ENCODE measurements at places on chromosomes 16 and 17. TPM values are rescaled to one million over a fixed set of nuclear protein-coding genes. Genes with fewer than 3 reads are reported as not detected.

Gene CCL1
- polyA plus RNA-seq = not detected

Gene KRT9
- not detected for polyA plus RNA-seq

Gene MYCBPAP
- polyA plus RNA-seq = 0.17 TPM

Gene ACSM2B
- polyA plus RNA-seq = not detected

Gene MYH3
- 0.66 TPM for polyA plus RNA-seq

Gene ABCA6
- 0.41 TPM for polyA plus RNA-seq

Gene PRPF8
- 161 TPM for polyA plus RNA-seq

Gene PIK3R6
- not detected for polyA plus RNA-seq

Gene CACNG4
- 0.25 TPM for polyA plus RNA-seq

Gene EXOC3L1
- polyA plus RNA-seq = not detected

Gene WNK4
- 2.7 TPM for polyA plus RNA-seq

Gene GNG13
- not detected for polyA plus RNA-seq

Gene CACNG1
- not detected for polyA plus RNA-seq

Gene CCDC78
- polyA plus RNA-seq = 1.5 TPM

Gene WNT3
- polyA plus RNA-seq = 1.4 TPM

Gene KCNH4
- 0.01 TPM for polyA plus RNA-seq

Gene EMP2
- 15.2 TPM for polyA plus RNA-seq

Gene IRX5
- not detected for polyA plus RNA-seq

Gene HID1
- polyA plus RNA-seq = 1.4 TPM

Gene LAT
- 2.9 TPM for polyA plus RNA-seq

Gene ASGR1
- 1.5 TPM for polyA plus RNA-seq

Gene OSGIN1
- 6.2 TPM for polyA plus RNA-seq

Gene ZP2
- not detected for polyA plus RNA-seq

Gene KRT15
- 1.4 TPM for polyA plus RNA-seq

Gene NOS2
- not detected for polyA plus RNA-seq

Gene CASKIN1
- 0.02 TPM for polyA plus RNA-seq

Gene IL34
- polyA plus RNA-seq = 5.1 TPM

Gene KRT39
- polyA plus RNA-seq = not detected

Gene OR3A2
- not detected for polyA plus RNA-seq

Gene MYL11
- polyA plus RNA-seq = not detected

Gene CCL17
- polyA plus RNA-seq = not detected

Gene FA2H
- polyA plus RNA-seq = not detected

Gene ALOX15B
- not detected for polyA plus RNA-seq

Gene KRT24
- polyA plus RNA-seq = not detected

Gene SALL1
- 9.9 TPM for polyA plus RNA-seq

Gene PLEKHM1
- polyA plus RNA-seq = 18.2 TPM

Gene KRT23
- not detected for polyA plus RNA-seq

Gene CNGB1
- not detected for polyA plus RNA-seq

Gene KRT27
- polyA plus RNA-seq = not detected

Gene RPRML
- not detected for polyA plus RNA-seq

Gene PRSS36
- polyA plus RNA-seq = 0.24 TPM

Gene BAIAP3
- polyA plus RNA-seq = 0.38 TPM

Gene ARHGAP27
- polyA plus RNA-seq = 0.64 TPM

Gene RECQL5
- polyA plus RNA-seq = 11.9 TPM

Gene NOL11
- polyA plus RNA-seq = 35.5 TPM

Gene SLC16A6
- 1.2 TPM for polyA plus RNA-seq

Gene LMF1
- 11.8 TPM for polyA plus RNA-seq

Gene CES4A
- 2.8 TPM for polyA plus RNA-seq

Gene NPIPA5
- polyA plus RNA-seq = 15.9 TPM
